ENCODE measurements at places on chromosomes 4 and X. TPM values are rescaled to one million over a fixed set of nuclear protein-coding genes. Genes with fewer than 3 reads are reported as not detected.

CT45A3 gene
- total RNA-seq, result 0.29 TPM

USP17L13 gene
- total RNA-seq, result not detected

YY2 gene
- 2.7 TPM for total RNA-seq

ADRA2C gene
- 10.9 TPM for total RNA-seq

ADH1B gene
- total RNA-seq, result not detected

GPR82 gene
- total RNA-seq, result not detected

ERAS gene
- 0.16 TPM for total RNA-seq

NIPAL1 gene
- total RNA-seq, result 0.37 TPM

ATP6AP1 gene
- total RNA-seq, result 109 TPM

MAP3K15 gene
- 1.7 TPM for total RNA-seq

Data from A549 treated with AZD2906 at 1 μM for 4 hours (cell line).